AG09319 (cell line): ENCODE measurements at places on chromosomes 13 and 19.

DNA sequence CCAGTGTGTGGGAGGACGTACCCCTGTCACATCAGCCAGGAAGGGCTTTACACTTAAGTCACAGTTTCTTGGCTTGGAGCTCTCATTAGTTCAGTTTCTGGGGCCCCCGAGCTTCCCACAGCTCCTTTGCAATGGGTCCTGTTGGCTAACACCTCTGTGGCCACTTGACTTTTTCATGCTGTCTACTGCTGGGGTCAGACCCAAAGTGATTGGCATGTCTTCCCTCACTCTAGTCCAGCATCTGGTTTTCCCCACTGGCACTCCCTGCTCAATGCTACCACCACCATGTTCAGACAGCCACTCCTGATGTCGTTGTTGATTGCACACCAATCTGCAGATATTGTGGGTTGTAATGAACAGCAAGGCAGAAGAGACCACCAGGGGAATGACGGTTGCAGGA lies 379.0 kb downstream of the FOXO1 start:
- no peak for DNase-seq

GRCh38 chr13:36536546-36536945 lies 104.3 kb downstream of the CCNA1 start:
- DNase-seq, result no peak

DNA sequence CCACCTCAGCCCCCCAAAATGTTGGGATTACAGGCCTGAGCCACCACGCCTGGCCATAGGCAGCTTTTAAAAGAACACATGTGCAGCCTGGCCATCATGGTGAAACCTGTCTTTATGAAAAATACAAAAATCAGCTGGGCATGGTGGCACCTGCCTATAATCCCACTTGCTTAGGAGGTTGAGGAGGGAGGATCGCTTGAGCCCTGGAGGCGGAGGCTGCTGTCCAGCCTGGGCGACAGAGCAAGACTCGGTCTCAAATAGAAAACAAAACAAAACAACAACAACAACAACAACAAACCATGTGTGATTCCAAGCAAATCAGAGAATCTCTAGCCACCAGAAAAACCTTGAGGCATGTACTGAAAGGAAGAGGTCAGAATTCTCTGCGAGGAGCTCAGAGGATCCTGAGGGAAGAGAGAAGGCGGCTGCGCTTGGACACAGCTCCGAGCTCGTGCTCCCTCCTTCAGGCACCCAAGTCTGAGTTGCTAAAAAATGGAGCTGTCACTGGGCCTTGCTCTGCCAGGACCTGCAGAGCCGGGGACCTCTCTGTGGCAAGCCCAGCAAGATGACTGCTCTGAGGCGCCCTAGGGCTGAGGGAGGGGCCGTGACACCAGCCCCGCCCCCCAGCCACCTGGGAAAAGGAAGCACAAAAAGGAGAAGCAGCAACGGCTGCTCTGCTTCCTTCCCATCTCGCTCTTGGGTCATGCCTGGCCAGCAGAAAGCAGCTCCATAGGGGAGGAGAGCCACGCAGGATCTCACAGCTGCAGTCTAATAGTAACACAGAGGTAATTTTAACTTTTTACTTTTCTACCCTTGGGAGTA lies at the start of gene ARL11:
Gene ARL11, plus strand, starts transcription at position 677 of the 822 bp plus-strand sequence. CDS start 1,941 bp downstream, outside the sequence.
- DNase-seq, result no peak

GRCh38 chr19:38695317-38695683 lies 47.9 kb downstream of the ACTN4 start:
- DNase-seq, result no peak

GRCh38 chr19:12055784-12056183 lies 3.0 kb upstream of the ZNF878 start:
- DNase-seq, result no peak

DNA sequence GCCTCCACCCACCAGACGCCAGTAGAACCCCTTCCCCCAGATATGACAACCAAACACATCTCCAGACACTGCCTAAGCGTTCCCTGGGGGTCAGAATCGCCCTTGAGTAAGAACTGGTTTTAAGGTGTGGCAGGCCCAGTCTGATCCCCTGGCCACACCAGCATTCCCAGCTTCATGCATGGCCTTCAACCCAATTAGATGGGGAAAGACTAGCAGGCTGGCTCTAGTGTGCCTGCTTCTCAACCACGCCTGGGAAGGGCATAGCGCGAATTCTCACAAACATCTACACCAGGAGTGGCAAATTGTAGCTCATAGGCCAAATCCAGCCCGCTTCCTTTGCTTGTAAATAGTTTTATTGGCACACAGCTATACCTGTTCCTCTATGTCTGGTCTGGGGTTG lies 13.6 kb downstream of the HAUS8 start:
- DNase-seq, result no peak

DNA sequence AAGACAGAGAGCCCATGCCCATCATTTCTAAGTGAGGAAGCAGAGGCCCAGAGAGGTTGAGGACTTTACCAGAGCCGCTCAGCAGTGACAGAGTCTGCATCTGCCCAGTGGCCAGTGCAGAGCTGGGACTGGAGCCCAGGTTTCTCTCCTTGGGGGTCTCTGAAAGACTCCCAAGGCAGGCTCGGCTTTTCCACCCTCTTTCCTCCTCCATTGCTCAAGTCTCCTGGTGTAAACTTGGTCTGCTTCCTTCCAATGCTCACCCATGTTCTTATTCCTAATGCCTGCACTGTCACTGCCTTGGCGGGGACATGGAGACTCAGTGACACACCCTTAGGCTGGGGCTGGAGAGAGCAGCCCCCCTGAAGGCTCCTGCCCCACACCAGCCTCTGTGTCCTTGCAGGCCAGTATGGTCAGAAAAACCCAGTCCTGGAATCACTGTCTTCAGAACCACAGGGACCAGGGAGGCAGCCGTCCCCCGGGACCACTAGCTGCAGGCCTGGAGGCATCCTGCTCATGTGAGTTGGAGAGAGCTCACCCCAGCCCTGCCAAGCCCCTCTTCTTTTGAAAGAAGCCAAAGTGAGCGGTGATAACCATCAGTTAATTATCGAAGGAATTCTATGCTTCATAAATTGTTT lies 211.0 kb upstream of the ZNF536 start:
- no peak for DNase-seq
